Epithelial cell of esophagus (primary cell): ENCODE measurements at places on chromosomes 1 and 21.

DNA sequence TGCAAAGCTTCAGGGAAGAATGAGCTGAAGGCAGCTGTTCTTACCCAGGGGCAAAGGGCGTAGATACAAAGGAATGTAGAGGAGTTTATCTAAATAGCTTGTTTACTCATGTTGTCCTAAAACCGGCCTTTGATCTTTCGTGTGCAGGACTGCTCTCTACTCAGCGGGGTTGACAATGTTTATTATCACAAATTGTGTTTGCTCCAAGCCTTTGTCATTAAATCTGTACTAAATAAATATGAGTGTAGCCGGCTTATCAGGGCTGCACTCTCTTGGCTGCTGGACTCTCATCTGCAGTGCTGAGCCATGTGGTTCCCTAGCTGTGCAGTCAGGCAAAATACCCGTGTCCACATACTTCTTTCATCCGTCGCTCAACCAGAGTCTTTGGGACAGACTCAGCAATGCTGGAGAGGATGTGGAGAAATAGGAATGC, 199.0 kb downstream of the LBR start:
- DNase-seq = no peak

- DNase-seq = peak; percentile 23
Observed at GRCh38 chr21:16194788-16195537, 465.2 kb downstream of the USP25 start.

DNA sequence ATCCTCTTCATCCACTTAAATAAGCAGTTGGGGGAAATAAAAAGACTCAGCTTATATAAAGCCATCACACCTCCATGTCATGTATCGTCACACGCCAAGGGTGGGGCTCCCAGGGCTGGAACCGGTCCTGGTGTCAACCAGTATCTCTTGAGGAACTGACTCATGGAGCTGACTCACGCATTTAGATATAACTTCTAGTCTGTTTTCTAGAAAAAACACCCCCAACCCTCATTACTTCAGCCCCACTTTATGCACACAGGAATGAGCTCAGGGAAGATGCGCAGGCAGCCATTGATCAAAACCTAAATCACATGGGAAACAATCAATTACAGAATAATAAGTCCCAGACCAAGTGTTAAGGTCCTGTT, 6.9 kb upstream of the IL22RA1 start:
- peak; percentile 95 for DNase-seq

DNA sequence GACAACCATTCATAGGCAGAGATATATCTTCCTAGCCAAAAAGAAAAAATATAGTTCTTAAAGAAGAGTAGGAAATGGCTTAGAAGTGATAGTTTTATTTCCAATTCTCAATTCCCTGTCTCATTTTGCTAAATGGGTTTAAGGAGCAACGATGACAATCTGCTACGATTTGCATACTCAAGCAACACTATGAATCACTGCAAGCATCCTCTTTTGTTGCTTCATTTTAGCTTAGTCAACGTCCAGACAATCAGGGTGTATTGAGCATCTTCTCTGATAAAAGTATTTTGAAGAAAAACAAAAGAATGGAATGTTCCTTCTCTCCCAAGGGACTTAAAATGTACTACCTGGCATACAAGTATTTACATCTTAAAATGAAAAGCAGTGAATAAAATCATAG, 80.6 kb downstream of the RGS7 start:
- DNase-seq = no peak

DNA sequence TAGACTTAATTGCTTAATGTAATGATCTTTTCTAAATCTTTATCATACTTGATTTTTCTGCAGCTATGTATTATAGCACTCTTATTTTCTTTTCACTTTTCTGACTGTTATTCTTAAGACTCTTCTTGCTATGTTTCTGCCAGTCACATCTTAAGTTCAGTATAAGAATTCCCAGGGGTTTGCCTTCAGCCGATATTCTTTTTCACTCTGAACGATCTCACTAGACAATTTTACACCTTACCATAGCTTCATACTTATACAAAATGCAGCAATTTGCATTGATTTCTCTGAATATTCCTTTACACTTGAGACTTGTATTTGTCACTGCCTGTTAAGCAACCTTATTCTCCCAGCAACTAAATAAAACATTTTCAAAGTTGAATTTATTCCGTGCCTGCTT, 242.5 kb upstream of the OLFM3 start:
- no peak for DNase-seq

- peak; percentile 26 for DNase-seq
Observed at GRCh38 chr1:56798053-56798471, 21.1 kb downstream of the FYB2 start.

DNA sequence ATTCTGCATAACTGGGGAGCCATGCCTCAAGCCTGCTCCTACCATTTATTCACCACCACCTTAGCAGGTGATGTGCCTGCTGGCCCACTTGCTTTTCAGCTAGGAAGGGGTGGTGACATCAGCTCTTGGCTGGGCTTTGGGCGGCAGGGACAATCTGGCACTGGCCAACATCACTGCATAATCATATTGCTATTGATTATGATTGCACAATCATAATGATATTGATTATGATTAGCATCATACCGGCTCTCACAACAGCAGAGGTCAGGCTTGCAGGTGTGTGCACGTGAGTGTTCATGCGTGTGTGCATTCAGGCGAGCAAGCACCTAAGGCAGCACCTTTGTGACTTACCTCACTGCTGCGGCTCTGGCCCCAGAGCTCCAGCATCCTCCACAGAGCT, 273.8 kb downstream of the AJAP1 start:
- DNase-seq = no peak

DNA sequence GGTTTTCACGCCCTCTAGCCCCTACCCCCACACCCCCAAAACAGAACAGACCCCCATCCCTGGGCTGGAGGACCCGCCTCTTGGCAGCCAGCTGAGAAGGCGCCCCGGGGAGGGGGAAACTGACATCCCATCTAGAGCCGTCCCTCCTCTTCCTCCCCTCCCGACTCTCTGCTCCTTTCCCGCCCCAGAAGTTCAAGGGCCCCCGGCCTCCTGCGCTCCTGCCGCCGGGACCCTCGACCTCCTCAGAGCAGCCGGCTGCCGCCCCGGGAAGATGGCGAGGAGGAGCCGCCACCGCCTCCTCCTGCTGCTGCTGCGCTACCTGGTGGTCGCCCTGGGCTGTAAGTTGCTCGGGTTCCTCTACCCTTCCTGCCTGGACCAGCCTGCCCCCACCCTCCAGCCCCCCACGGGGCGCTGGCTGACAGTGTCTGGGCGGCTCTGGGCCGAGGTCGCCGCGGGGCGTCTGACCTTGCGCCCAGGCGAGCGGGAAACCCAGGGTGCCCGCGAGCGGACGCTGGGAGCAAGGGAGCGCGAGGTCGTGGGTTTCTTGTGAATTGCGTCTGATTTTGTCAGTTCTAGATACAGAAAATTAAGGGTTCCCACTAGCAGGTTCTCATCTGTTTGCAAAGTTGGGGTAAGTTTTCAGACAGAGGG, 618 bp downstream of the JAM2 start:
- DNase-seq = no peak

DNA sequence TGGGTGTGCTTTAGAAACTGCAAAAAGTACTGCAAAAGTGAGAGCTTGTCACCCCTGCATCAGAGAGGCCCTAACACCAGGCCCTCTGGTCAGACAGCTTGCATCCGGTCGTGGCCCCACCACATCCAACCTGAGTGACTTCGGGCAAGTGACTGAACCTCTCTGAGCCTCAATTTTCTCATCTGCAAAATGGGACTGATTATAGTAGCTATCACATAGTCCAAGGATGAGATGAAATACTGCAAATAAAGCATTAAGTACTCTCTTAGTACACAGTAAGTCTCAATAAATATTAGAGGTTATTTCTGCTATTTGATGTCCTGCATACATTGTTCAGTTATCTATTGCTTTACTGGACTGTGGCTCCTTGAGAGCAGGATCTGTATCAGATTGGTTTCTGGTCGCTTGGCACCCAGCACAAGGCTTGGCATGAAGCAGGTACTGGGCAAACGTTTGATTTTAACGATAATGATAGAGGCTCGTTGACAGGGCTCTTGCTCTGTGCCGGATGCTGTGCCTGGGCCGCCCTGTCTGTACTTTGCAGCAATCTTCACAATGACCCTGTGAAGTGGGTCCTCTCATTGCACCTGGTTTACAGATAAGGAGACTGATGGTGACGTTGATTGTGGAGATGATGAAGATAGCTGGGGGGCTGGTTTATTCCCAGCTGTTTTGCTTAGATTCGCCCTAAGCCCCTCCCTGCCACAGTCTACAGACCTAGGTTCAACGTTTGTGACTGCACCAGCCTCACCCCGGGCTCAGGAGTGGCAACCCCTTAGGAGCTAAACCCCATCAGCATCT, 43.6 kb downstream of the RAP1GAP start:
- no peak for DNase-seq

- no peak for DNase-seq
Observed at GRCh38 chr1:27607239-27607804, 3.4 kb upstream of the AHDC1 start.

GRCh38 chr1:203428981-203429599, 46.5 kb upstream of the PRELP start:
- peak; percentile 15 for DNase-seq
